ENCODE measurements at places on chromosomes 6 and 20.
A peak's percentile ranks its signal among the peaks of the same experiment; 100 is the strongest.

DNA sequence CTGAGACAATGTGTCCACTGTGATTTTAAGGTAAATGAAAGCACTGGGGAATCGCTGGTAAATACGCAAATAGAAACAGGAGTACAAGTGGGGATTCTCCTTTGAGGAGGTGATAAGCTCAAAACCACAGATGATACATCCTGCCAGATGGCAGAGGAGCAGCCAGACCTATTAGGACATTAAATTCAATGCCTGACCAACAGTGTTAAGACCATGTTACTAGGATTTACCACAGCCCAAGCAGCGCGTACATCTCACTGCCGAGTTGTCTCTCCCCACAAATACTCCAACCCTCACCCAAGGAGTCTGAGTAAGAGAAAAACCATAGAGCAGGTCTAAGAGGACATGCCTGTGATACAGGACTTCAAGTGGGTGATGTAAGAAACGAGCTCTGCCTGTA, 68.9 kb upstream of the TULP1 start:
- H3K4me1 ChIP-seq: peaks cover 14% of the 10 kb centered on the region
- no peaks in the 10 kb centered on the region for H3K27me3 ChIP-seq
- H3K36me3 ChIP-seq: no peaks in the 10 kb centered on the region
- DNase-seq: no peak

DNA sequence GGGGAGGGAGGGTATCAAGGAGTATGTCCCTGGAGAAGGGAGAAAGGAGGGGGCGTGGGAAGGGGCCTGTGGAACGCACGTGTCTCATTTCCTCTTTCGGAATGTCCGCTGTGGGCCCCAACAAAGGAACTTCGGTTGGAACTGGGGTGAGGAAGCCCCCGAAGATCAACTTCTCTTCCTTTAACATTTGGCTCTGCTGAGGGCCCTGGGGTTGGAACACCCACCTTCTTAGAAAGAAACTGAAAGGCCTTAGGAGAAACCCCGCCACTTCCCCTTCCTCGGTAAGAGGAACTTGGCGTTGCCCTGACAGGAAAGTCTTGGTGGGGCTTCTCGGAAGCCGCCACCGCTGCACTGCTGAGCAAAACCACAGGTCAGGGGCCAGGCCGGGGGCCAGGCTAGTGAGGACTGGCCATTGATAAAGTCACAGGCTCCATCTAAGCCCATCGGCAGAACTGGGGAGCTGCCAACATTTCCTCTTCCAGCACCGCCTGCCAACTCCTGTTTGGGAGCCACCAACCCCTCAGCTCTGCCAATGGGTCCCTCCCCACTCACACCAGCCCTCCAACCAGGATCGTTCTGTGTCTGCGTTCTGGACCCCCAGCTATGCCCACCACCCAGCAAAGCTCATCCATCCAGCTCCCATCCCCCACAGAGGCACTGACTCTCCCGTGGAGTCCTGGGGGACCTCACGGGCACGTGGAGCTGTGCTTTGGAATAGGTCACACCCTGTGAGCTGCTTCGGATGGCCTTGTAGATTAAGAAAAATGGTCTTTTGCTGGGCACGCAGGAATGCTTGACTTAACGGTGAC, 44.8 kb downstream of the FGD2 start:
- H3K27me3 ChIP-seq: no peaks in the 10 kb centered on the region
- H3K4me1 ChIP-seq: peaks cover 5% of the 10 kb centered on the region
- DNase-seq: no peak
- no peak overlapping the region for H3K4me3 ChIP-seq

GRCh38 chr20:44026647-44027342, 112.1 kb downstream of the TOX2 start:
- H3K27me3 ChIP-seq: peaks cover 4% of the 10 kb centered on the region
- H3K36me3 ChIP-seq: no peaks in the 10 kb centered on the region

- peaks cover 11% of the 10 kb centered on the region for H3K4me1 ChIP-seq
- H3K27ac ChIP-seq: peak overlapping the region; percentile 71
- no peaks in the 10 kb centered on the region for H3K36me3 ChIP-seq
- no peak overlapping the region for H3K4me3 ChIP-seq
- DNase-seq: no peak
- H3K27me3 ChIP-seq: no peaks in the 10 kb centered on the region
Observed at GRCh38 chr6:104710543-104711335, 149.0 kb downstream of the HACE1 start.

DNA sequence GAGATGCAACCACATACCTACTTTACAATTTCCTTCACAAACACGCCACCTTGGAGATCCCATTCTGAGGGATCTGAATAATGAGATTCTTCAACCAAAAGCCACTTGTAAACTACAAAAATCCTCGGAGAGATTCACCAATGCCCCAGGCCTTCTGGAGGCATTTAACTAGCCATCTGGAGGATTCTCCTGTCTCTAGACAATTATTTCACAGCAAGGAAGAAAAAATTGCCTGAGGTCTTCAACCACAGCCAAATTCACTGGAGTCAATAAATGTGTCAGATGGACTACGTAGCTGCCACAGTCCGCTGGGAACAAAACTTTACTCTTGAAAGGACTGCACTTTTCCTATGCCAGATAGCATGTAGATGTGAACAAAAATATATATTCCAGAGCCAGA, 19.0 kb upstream of the DCDC2 start:
- no peaks in the 10 kb centered on the region for H3K4me1 ChIP-seq
- no peak for DNase-seq
- no peaks in the 10 kb centered on the region for H3K27me3 ChIP-seq
- no peak overlapping the region for H3K27ac ChIP-seq
- H3K4me3 ChIP-seq: no peak overlapping the region

DNA sequence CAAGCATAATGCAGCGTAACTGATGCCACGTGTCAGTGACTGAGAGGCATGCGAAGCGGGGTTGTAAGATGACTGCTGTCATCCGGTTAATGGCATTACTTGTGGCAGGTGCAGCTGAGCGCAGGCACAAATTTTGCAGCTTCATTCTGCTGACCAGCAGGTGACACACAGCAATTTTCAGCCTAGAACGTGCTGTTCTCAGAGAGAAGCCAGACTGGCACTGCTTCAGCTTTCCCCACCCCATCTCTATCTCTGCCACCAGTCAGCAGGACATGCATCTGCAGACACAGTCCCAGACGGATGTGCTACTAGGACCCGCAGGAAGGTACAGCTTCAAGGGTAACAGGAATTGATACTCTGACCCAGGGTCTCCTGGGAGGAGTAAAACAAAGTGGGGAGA, 221.8 kb downstream of the KIF16B start:
- DNase-seq: no peak
- H3K27me3 ChIP-seq: no peaks in the 10 kb centered on the region
- no peak overlapping the region for H3K27ac ChIP-seq
- no peak overlapping the region for H3K4me3 ChIP-seq

DNA sequence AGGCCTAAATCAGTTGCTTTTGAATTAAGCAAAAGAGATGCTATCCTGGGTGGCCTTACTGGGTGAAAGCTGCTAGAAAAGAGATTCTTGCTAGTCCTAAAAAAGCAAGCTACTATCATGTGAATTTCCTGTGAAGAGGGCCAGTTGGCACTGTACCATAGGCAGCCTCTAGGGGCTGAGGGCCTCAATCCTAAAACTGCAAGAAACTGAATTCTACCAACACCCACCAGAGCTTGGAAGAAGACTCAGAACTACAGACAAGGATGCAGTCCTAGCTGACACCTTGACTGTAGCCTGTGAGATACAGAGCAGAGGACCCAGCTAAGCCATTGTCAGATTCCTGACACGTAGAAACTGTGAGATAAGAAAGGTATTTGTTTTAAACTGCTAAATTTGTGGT, 24.5 kb downstream of the CLIC5 start:
- H3K27me3 ChIP-seq: no peaks in the 10 kb centered on the region
- no peak for DNase-seq
- H3K27ac ChIP-seq: no peak overlapping the region
- peaks cover 9% of the 10 kb centered on the region for H3K4me1 ChIP-seq

DNA sequence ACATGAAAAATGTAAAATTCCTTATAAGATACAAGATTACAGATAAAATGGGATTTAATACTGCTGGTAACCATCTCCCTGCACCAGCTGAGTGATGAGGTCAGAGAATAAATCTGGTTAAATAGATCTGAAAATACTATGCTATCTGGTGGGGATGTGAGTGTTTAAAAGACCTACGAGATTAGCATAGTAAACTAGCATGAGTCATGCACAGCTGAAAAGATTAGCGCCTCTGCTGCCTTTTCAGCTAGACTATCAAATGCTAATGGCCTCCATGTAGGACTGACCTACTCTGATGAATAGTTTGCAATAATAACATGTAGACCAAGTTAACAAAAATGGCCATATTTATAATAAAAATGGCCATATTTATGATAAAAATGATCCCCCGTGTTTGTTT, 553.3 kb downstream of the C6orf118 start:
- no peaks in the 10 kb centered on the region for H3K36me3 ChIP-seq
- no peak overlapping the region for H3K27ac ChIP-seq
- no peaks in the 10 kb centered on the region for H3K27me3 ChIP-seq

GRCh38 chr20:16526433-16527380, 46.5 kb downstream of the KIF16B start:
- H3K4me3 ChIP-seq: no peak overlapping the region
- no peak for DNase-seq
- H3K27ac ChIP-seq: peak overlapping the region; percentile 91
- H3K27me3 ChIP-seq: no peaks in the 10 kb centered on the region

GRCh38 chr20:367486-367887, 13.1 kb upstream of the TRIB3 start:
- H3K27ac ChIP-seq: no peak overlapping the region
- peaks cover 41% of the 10 kb centered on the region for H3K4me1 ChIP-seq
- H3K36me3 ChIP-seq: no peaks in the 10 kb centered on the region
- no peaks in the 10 kb centered on the region for H3K27me3 ChIP-seq

GRCh38 chr6:1423578-1423977, 34.2 kb downstream of the FOXF2 start:
- H3K27ac ChIP-seq: no peak overlapping the region
- H3K4me1 ChIP-seq: no peaks in the 10 kb centered on the region
- no peak overlapping the region for H3K4me3 ChIP-seq
- H3K36me3 ChIP-seq: no peaks in the 10 kb centered on the region
- DNase-seq: no peak
- peaks cover 9% of the 10 kb centered on the region for H3K27me3 ChIP-seq

- no peak overlapping the region for H3K4me3 ChIP-seq
- no peaks in the 10 kb centered on the region for H3K4me1 ChIP-seq
- no peak overlapping the region for H3K27ac ChIP-seq
- no peaks in the 10 kb centered on the region for H3K27me3 ChIP-seq
- no peak for DNase-seq
- H3K36me3 ChIP-seq: no peaks in the 10 kb centered on the region
Observed at GRCh38 chr6:148323344-148323743, 19.3 kb upstream of the SASH1 start.

GRCh38 chr6:87333033-87333432, 4.0 kb upstream of the GJB7 start:
- H3K27ac ChIP-seq: no peak overlapping the region
- no peaks in the 10 kb centered on the region for H3K27me3 ChIP-seq
- H3K4me1 ChIP-seq: no peaks in the 10 kb centered on the region
- no peak for DNase-seq

GRCh38 chr6:39681674-39682121, 43.5 kb downstream of the KIF6 start:
- no peaks in the 10 kb centered on the region for H3K27me3 ChIP-seq
- H3K36me3 ChIP-seq: no peaks in the 10 kb centered on the region

- peak; percentile 82 for DNase-seq
- no peak overlapping the region for H3K4me3 ChIP-seq
- peaks cover 41% of the 10 kb centered on the region for H3K4me1 ChIP-seq
- H3K27ac ChIP-seq: peak overlapping the region; percentile 73
Observed at GRCh38 chr6:41470331-41471063, 75.7 kb upstream of the FOXP4 start.

GRCh38 chr20:10075606-10076005, 40.8 kb downstream of the ANKEF1 start:
- H3K4me3 ChIP-seq: no peak overlapping the region
- H3K27me3 ChIP-seq: no peaks in the 10 kb centered on the region
- no peak overlapping the region for H3K27ac ChIP-seq
- no peaks in the 10 kb centered on the region for H3K36me3 ChIP-seq
- no peak for DNase-seq
- H3K4me1 ChIP-seq: no peaks in the 10 kb centered on the region

GRCh38 chr6:116329156-116329555, 41.6 kb upstream of the DSE start:
- DNase-seq: no peak
- no peak overlapping the region for H3K27ac ChIP-seq
- H3K4me3 ChIP-seq: no peak overlapping the region

- H3K36me3 ChIP-seq: no peaks in the 10 kb centered on the region
- DNase-seq: no peak
- no peak overlapping the region for H3K4me3 ChIP-seq
- H3K27ac ChIP-seq: no peak overlapping the region
Observed at GRCh38 chr6:125994670-125995488, 8.5 kb downstream of the TRMT11 start.

- no peak overlapping the region for H3K27ac ChIP-seq
- H3K4me1 ChIP-seq: no peaks in the 10 kb centered on the region
- no peak for DNase-seq
Observed at GRCh38 chr6:69416776-69417175, 380.0 kb downstream of the LMBRD1 start.

- DNase-seq: peak; percentile 67
- peaks cover 13% of the 10 kb centered on the region for H3K4me1 ChIP-seq
- H3K36me3 ChIP-seq: no peaks in the 10 kb centered on the region
Observed at GRCh38 chr6:47700053-47700452, 1.7 kb downstream of the ADGRF4 start.

DNA sequence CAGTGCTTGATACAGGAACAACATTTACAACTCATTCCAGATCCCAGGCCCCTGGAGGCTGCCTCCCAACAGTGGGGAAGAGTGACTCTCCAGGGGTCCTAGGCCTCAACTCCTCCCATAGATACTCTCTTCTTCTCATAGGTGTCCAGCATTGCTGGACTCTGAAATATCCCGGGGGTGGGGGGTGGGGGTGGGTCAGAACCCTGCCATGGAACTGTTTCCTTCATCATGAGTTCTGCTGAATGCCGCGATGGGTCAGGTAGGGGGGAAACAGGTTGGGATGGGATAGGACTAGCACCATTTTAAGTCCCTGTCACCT, 4.2 kb downstream of the PIM1 start:
- H3K27ac ChIP-seq: no peak overlapping the region
- H3K4me3 ChIP-seq: no peak overlapping the region
- no peaks in the 10 kb centered on the region for H3K27me3 ChIP-seq

Data from hepatocyte (in vitro differentiated cells).